ENCODE measurements at places on chromosomes 13 and 19.
A peak's percentile ranks its signal among the peaks of the same experiment; 100 is the strongest.

DNA sequence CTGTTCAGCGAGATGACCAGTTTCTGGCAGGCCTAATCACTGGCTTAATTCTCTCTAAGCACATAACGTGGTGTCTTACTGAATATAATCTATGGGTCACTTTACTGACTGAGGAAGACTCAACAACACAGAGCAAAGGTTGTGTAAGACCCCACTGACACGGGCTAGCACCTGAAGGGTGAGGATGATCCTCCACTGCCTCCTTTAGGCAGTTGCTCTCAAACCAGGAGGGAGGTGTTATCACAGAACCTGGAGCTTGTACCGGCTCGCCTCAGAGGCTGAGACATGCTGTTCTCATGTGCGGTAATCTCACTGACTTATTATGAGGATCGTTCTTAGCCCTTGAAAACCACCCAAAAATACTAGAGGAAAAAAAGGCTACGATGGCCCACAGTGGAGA, 28.3 kb downstream of the RCBTB2 start:
- no peak for DNase-seq

DNA sequence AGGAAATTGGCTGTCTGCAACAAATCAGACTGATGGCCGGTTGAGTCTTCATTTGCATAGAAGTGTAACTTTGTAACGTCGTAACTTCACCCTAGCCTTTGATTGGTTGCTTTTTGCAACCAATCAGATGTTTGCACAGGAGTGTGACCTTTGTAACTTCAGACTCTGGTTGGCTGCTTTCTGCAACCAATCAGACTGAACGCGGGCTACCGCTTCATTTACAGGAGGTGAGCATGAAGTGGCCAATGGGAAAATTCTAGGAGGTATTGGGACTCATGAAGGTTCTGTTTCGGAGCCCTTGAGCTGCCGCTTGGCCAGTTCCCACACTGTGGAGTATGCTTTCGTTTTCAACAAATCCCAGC, 441 bp upstream of the ZNF559 start:
- DNase-seq: peak; percentile 81

DNA sequence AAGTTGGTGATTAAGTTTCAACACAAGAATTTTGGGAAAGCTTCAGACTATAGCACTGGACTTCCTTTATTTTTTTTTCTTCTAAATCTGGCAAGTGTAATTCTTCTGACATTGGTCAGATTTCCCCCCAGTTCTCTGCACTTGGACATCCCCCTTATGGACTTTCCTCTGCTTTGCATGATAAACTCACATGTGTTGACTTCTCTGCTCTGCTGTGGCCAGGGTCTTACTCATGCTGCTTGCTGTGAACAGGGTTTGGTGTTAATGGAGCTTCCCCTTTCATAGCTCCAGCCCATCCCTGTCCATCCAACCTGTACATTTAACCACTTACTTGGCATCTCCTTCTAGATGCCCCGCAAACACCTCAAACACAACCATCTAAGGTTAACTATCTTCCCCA, 70.5 kb upstream of the SPATA13 start:
- no peak for DNase-seq

DNA sequence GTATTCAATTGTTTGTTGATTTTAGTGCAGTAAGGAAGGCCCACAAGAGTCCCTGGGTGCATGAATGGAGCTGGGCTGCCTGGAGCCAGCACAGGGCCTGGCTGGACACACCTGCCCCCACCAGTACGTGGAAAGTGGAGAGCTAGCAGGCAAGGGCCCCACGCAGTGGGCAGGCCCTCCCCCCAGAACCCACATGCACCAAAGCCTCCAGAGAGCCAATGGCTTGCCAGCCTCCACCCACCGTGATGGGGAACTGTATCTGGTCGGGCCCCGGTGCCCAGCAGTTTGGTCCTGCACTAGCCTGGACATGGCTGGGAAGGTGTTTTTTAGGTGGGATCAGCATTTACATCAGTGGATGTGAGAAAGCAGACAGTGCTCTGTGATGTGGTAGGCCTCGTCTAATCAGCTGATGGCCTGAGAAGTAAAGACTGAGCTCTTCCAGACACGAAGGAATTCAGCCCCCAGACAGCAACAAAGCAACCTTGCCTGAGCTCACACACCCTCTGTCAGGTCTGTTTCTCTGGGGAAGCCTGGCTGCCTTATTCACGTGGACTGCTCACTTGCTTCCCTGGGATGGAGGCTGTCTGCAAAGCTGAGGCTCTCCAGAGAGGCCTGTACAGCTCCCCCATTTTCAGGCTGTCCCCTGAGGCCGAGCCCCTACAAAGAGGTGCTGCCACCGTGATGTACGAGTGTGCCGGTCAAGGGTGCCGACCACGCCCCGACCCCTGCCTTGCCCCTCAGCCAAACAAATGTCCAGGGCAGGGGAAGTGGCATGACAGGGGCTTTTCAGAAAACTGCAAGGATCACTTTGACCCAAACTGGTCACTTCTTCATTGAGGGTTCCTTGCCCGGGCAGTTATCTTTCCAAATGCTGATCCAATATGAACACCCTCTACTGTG, 27.5 kb downstream of the RAB20 start:
- no peak for DNase-seq

- DNase-seq: no peak
Observed at GRCh38 chr13:43309311-43309710, 285.9 kb downstream of the DNAJC15 start.

DNA sequence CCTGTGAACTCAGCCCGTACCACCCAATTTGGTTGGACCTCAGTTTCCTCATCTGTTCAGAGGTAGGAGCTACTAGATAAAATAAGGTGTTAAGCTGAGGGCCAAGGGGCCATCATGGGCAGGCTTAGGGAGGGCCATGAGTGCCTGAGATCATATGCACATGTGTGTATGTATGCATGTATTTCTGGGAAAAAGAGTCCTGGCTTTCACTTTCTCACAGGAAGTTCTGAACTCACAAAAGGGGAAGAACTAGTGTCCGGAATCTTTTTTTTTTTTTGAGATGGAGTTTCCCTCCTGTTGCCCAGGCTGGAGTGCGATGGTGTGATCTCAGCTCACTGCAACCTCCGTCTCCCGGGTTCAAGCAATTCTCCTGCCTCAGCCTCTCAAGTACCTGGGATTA, 18.9 kb downstream of the TGFB1 start:
- DNase-seq: no peak

- no peak for DNase-seq
Observed at GRCh38 chr13:49221590-49221965, 1.4 kb downstream of the MLNR start.

- DNase-seq: peak; percentile 84
Observed at GRCh38 chr13:42696191-42696590, 85.2 kb upstream of the FAM216B start.

DNA sequence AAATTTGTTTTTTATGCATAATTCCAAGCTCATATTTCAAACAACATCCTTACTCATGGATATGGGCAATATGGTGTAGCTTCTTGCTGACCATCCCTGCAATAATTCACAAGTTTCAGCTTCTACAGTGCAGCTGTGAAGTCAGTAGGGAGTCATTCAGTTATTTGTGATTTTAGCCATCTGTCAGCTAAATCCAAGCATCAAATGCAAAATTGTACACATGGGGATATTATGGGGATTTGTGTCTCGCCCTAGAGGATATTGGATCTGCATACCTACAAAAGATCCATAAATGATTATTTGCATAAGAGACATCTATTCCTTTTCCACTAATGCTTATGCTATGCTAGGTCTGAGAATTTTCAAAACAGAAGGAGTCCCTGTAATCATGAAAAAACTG, 217.9 kb upstream of the SLITRK5 start:
- no peak for DNase-seq

- DNase-seq: peak; percentile 64
Observed at GRCh38 chr19:11736696-11737095, 2.0 kb downstream of the ZNF823 start.
